Eye (tissue), 1 donor: ENCODE measurements at places on chromosomes 7 and 10.
A peak's percentile ranks its signal among the peaks of the same experiment; 100 is the strongest.

DNA sequence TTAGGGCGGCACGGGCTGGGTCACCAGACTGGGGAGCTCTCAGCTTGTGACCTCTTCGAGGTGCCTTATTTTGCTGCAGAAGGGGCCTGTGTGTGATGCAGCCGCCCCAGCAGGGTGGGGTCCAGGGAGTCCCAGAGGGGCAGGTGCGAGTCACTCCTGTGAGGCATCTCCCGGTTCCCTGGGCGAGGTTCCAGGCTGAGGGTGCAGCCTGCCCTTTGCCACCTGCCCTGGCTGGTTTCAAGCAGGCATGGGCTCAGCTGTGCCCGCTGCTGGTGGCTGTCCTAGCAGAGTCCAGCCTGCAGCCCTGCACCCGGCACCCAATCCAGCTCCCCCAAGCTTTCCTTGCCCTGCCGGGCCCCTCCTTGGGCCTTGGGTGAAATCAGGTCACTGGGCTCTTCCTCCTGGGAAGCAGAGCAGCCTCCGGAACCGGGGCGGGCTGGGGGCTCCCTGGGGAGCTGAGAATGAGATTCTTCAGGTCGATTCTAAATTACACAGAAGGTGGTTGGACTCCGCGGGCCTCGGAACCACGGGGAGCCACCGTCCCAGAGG, 64.8 kb downstream of the PWWP2B start:
- no peak for DNase-seq

- no peak for DNase-seq
Observed at GRCh38 chr10:78448994-78449418, 415.3 kb downstream of the RPS24 start.

GRCh38 chr10:1642600-1643160, 94.6 kb downstream of the ADARB2 start:
- no peak for DNase-seq

DNA sequence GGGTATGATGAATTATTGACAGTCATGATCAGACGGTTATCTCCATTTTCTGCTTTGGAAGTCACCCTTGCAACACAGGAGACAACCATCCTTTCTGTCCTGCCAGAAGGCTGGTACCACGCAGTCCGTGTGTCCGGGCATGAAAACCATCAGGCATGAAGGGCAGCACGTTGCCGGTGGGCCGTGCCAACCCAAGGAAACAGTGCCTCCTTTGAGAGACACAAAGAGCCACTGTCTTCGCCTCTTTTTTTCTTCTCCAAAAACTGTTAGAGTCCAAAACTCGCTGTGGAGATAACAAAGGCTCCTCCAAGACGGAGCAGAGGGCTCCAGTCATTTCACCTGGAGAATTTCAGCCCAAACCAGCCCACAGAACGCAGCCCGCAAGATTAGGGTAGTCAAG, 60.4 kb upstream of the ARHGAP21 start:
- no peak for DNase-seq

- no peak for DNase-seq
Observed at GRCh38 chr10:112185959-112186358, 2.4 kb upstream of the GPAM start.

GRCh38 chr10:50501924-50502452, 121.8 kb downstream of the SGMS1 start:
- DNase-seq, result no peak

- DNase-seq, result peak; percentile 83
Observed at GRCh38 chr10:11875494-11876281, 52.5 kb downstream of the PROSER2 start.

GRCh38 chr7:94333810-94334209, 60.9 kb upstream of the COL1A2 start:
- no peak for DNase-seq

DNA sequence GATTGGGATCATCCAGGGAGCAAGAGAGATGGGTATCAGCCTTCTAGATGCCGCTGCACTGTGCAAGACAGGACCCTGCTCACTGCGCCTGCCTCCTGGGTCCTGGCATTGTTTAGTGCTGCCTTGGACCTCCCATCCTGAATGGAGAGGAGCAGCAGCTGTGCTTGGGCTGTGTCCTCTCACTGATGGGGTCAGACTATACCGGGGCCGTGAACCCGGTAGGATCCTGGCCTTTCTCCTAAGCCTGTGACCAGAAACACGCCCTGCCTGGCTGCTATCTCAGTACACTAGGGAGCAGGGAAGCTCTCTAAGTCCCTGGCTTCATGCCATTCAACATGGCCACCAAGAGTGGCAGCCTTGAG, 309.4 kb upstream of the ZNF32 start:
- DNase-seq, result no peak

DNA sequence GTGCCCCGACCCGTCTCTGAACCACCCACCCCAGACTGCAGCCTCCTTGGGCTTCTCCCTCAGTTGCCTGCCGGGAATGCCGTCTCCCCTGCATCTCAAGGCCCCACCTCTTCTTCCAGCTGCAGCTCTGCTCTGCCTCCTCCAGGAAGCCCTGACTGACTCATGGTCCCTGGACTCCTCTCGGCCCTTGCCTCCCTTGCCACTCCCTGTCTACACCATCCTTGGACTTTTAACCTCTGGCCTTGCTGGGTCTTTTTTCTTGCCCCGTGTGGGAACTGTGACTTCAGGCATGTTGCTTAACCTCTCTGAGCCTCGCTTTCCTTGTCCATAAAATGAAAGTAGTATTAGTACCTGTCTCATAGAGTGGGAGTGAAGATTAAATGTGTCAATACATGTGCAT, 56.3 kb downstream of the C10orf105 start:
- DNase-seq, result no peak

- no peak for DNase-seq
Observed at GRCh38 chr7:16509829-16510228, 16.8 kb upstream of the LRRC72 start.

- DNase-seq, result no peak
Observed at GRCh38 chr10:58328233-58328632, 6.6 kb upstream of the UBE2D1 start.

DNA sequence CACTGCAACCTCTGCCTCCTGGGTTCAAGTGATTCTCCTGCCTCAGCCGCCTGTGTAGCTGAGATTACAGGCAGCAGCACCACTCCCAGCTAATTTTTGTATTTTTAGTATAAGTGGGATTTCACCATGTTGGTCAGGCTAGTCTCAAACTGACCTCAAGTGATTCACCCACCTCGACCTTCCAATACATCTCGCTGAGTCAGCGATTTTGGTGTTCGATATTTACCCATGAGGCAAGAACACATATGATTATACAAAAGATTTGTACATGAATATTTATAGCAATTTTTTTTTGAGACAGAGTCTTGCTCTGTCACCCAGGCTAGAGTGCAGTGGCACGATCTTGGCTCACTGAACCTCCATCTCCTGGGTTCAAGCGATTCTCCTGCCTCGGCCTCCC, 19.8 kb downstream of the PNLIP start:
- no peak for DNase-seq

DNA sequence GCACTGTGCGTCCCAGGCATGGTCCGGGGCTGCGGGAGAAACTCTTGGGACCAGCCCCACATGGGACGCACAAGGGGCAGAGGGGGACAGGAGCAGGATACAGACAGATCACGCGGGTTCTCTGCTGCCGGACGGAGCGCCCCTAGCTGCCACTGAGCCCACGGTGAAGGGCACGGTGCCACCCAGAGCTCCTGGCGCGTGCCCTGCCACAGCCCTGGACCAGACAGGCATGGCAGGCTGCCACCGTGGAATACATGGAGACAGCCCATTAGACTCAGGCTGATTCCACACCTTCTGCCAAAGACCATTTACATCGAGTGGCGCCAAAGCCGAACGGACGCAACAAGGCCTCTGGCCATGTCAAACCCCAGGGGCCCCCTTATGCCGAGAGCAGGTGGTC, 90.4 kb downstream of the MAD1L1 start:
- DNase-seq, result no peak

GRCh38 chr10:79381804-79382221, 34.5 kb downstream of the PPIF start:
- DNase-seq, result peak; percentile 51

DNA sequence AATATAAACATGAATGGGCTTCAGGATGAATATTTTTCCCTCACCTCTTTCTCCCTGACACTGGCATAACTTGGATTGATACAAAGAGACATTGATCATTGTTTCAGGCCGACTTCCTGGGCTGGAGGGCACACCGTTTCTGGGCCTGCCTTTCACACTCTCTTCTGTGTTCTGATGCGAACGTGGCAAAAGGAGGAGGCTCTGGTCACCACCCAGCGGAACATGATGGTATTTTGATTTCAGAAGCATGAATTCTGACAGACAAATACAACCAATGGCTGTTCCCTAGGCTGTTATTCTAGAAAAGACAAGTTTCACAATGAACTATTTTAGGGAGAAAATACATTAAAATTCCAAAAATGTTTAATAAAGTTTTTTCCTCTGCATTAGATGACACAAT, 534.5 kb upstream of the MKI67 start:
- peak; percentile 20 for DNase-seq

DNA sequence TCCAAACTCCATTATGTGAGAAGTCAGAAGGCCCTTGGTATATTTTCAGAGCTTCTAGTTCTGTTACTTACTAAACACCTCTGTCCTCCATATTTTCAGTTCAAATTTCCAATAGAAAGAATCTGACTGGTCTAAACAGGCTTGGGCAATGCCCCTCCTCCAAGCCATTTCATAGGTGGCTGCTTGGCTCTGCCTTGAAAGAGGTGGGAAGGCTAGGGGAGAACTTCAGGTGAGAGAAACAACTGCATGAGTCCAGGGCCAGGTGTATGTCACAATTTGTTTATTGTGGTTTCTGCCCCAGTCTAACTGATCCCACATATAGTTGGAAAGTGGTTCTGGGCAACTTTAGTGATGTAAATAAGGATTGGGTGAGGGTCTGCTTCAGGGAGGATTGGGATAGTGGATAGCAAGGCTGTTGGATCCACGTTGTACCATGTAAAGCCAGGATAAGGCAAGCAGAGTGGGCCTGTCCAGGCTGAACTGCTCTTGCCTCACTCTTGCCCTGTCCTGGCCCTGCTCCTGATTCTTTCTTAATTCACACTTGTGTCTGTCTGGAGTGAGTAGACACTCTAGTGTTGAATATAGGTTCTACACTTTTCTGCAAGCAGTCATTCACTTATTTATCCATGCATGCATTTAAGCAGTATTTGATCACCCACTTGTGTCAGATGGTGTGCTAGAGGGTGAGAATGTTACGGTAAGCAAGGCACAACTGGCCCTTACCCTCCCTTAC, 67.5 kb upstream of the COMTD1 start:
- DNase-seq, result no peak

DNA sequence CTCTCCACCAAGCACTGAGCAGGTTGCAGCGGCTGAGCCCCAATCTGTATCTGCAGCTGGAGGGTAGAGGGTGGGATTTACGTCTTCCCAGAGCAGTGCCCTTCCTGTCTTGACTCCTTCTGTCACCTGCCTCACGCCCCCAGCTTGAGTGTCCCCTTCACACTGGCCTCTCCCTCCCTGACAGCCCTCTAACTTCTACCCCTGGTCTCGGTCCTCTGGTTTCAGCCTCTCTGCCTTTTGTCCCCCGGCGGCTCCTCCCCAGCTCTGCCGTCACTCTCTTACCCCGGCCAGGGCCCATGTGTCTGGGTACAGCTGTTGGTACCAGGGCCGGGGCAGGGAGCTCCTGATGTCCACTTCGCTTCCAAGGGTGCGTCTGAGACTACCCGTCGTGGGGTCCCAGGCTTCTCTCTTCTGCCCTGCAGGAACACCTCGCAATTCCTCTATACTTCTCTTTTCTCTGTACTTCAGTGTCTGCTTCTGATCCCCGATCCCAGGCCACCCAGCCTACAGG, 654 bp downstream of the MUC3A start:
- no peak for DNase-seq

DNA sequence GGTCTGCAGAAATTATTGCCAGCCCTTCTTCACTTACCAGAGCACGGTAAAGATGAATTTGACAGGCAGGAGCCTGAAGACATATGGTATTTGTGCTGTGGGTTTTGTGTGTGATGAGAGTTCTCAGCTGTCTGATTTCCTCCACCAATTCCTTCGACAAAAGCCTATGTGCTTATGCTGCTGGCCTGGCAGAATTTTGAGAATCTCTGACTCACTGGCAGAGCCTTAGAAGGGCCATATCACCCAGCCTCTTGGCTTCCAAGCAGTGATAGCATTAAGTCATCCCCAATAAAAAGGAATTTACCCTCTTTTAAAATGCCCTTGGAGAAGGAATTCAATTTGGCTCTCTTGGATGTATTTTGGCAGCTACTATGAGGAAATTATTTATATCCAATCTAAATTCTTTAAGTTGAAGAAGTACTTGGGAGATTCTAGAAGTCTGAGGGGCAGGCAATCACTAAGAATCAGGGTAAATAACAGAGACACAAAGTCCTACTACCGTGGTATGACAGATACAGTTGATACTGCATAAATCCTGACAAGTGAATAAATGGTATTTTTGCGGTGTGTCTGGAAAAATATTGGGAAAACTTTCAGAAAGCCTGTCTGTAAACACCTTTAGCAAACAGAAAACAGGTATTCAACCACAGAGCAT, 68.6 kb upstream of the EFCAB10 start:
- DNase-seq, result peak; percentile 11

- DNase-seq, result peak; percentile 51
Observed at GRCh38 chr10:3090914-3091787, 23.8 kb downstream of the PFKP start.

DNA sequence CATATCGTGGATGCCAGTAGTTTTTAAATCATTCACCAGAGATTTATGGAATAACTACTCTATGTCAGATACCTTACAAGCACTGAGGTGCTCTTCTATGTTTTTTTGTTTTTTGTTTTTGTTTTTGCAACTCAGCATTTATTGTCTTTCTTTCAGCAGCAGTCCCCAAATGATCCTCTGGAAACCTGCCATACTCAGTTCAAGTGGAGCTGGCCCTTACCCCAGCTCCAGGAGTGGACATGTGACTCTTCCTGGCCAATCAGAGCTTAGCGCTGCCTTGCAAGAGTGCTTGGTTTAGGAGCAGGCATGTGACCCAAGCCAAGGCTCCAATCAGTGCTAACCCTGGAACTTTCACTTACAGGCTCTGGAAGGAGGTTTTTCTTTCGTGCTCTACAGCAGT, 356.6 kb upstream of the ZMIZ1 start:
- no peak for DNase-seq
